Mucosa of descending colon (tissue), 3 donors: ENCODE measurements at places on chromosomes 2 and 18. TPM values are rescaled to one million over a fixed set of nuclear protein-coding genes. Genes with fewer than 3 reads are reported as not detected.

FBXO15 gene
- 1.0 TPM for total RNA-seq

DNA sequence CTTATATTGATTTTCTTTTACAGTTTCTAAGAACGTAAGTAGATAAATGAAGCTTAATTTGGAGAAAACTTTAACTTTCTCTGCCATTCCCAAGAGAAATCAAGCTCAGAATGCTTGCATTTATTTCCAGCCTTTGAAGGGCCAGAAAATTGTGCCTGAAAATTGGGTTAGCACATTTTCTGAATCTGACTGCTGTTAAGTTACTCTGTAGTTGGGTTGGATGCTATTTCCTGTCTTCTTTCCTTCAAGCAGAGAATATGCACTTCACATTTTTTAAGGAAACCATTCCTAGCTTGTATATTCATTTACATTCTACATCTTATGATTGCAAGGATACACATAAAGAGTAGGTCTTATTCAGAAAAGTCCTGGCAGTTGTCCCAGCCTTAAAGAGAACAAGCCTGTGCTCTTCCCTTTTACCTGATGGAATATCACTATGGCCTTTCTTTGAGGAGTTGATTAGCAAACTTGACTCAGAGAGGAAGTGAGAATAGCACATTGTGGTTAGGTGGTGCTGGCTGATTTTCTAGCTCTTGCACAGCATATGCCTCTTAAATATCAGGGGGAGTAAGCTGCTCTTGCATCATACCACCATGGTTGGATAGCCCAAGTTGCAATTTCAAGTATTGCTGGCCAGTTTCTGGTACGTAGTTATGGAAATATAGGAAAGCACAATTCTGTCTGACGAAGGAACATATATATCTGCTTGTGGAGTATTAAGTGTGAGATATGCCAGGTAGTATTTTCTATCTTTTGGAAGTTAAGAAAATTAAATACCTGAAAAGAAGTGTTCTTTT, 133.7 kb downstream of the COMMD1 start:
- DNase-seq, result no peak

DNA sequence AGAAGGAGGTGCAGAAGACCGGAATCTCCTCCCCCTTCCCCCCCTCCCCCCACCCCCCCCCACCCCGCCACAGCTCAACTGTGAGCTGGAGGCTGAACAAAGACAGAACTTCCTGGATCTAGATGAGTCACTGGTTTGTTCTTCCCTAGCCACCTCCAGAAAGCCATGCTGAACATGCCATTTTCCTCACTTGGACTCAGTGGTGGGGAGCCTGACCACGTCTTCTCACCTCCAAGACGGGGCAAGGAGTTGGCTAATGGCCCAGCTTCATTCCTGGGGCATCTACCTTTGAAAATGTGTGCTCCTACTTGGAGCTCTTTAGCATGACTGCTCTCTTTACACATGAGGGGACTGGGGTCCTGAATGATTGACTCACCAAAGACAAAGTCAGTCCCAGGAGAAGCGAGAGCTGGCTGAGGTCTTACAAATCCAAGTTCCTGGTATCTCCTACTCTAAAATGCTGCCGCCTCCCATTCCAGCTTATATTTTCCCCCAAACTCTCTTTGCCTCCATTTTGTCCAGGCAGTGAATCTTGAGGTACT, 22.6 kb upstream of the FZD5 start:
- DNase-seq, result no peak

- no peak for DNase-seq
Measured at GRCh38 chr18:49767111-49768050, 46.0 kb downstream of the ACAA2 start.
